Activated T-cell treated with anti-CD3 and anti-CD28 coated beads, Interleukin-2, amount 50 U/mL, for 72 hours (primary cell): ENCODE measurements at places on chromosomes 3 and 15. TPM values are rescaled to one million over a fixed set of nuclear protein-coding genes. Genes with fewer than 3 reads are reported as not detected.

GRCh38 chr3:194727435-194728128 lies 41.9 kb downstream of the FAM43A start:
- no peaks in the 10 kb centered on the region for H3K4me1 ChIP-seq
- peaks cover 6% of the 10 kb centered on the region for H3K27me3 ChIP-seq
- no peaks in the 10 kb centered on the region for H3K36me3 ChIP-seq
- DNase-seq: no peak

The INSYN1 gene
- not detected for total RNA-seq

The ISLR2 gene
- 0.62 TPM for total RNA-seq

DNA sequence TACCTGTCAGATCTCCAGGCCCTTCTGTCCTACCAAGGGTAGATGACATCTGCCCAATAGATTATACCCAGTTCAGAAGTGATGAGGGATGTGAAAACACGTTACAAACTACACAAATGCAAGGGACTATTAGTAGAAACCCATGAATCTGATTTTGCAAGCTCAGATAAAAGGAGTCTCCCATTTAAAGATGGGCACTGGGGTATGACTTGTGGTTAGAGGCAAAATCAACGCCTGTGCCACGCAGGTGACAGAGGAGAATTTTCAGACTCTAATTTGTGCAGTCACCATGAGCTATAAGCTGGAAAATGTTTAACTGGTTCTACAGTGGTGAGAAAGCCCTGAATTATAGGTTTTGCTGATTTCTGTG lies 184.4 kb upstream of the LPP start:
- H3K4me3 ChIP-seq: no peak overlapping the region
- DNase-seq: no peak
- H3K36me3 ChIP-seq: no peaks in the 10 kb centered on the region
- peaks cover 27% of the 10 kb centered on the region for H3K27me3 ChIP-seq
- peaks cover 32% of the 10 kb centered on the region for H3K4me1 ChIP-seq

DNA sequence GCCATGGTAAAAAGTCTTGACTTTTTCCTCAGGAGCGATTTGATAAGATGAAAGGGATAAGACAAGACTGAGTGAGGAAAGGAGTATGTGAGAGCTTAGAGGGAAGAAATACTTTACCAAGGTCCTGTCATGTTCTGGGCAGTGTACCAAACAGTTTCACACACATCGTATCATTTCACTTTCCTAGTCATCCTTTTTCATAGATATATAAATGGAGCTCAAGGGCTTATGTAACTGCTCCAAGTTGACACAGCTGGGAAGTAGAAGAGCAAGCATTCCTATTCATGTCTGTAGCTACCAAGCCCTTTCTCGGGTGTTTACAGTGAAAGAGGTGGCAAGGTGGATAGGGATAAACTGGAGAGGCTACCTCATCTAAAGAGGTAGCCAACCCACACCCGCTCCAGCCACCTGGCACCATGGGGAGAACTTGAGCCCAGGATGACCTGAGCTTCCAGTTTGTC lies 57.4 kb downstream of the MRPS25 start:
- peaks cover 14% of the 10 kb centered on the region for H3K36me3 ChIP-seq
- DNase-seq: no peak
- H3K27ac ChIP-seq: peak overlapping the region; percentile 33
- H3K27me3 ChIP-seq: no peaks in the 10 kb centered on the region
- H3K4me3 ChIP-seq: no peak overlapping the region
- H3K4me1 ChIP-seq: peaks cover 21% of the 10 kb centered on the region

DNA sequence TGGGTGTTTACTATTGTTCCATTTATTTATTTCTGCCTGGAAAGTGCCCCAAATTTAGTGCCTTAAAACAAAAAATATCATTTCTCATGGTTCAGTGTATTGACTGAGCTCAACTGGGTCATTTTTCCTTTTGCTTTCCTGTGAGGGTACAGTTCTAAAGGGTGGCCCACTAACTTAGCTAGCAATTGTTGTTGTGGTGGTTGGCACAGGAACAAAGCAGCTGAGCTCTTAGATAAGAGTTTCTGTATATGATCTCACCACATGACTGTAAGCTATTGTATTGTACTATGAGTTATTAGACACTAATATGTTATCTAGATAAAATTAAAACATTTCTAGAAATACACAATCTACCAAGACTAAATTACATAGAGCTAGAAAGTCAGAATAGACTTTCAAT lies 1283.7 kb downstream of the OTOL1 start:
- no peaks in the 10 kb centered on the region for H3K4me1 ChIP-seq
- H3K36me3 ChIP-seq: no peaks in the 10 kb centered on the region
- DNase-seq: no peak
- no peak overlapping the region for H3K4me3 ChIP-seq

The UROC1 gene
- not detected for total RNA-seq

GRCh38 chr3:134149286-134149685 lies 101.4 kb downstream of the RYK start:
- no peak overlapping the region for H3K4me3 ChIP-seq
- no peaks in the 10 kb centered on the region for H3K4me1 ChIP-seq
- no peaks in the 10 kb centered on the region for H3K27me3 ChIP-seq
- peaks cover 3% of the 10 kb centered on the region for H3K36me3 ChIP-seq
- no peak overlapping the region for H3K27ac ChIP-seq
- no peak for DNase-seq

The LXN gene
- 5.7 TPM for total RNA-seq

The CDC25A gene
- 31.6 TPM for total RNA-seq

DNA sequence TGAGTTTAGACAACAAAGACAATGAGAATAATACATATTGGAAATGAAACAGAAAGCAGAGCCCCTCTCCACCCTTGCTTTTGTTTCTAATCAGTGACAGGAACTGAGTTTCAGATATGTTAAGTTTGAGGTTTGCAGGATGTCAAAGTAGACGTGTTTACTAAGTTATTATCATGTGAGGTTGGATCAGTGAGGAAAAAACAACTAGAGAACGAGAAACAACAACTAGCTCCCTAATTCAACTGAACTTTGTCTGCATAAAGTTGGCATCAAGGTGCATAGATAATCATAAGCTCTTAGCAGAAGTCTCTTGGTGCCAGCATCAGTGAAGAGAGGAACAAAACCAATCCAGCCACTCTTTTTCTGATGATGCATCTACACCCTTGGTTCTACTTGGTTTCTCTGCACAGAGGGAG lies 491.1 kb upstream of the NR2F2 start:
- H3K27me3 ChIP-seq: no peaks in the 10 kb centered on the region
- peaks cover 33% of the 10 kb centered on the region for H3K4me1 ChIP-seq
- H3K4me3 ChIP-seq: peak overlapping the region; percentile 3
- peak overlapping the region; percentile 5 for H3K27ac ChIP-seq
- no peak for DNase-seq

GRCh38 chr3:112350018-112350810 lies 17.3 kb downstream of the CD200 start:
- H3K4me3 ChIP-seq: peak overlapping the region; percentile 13
- H3K36me3 ChIP-seq: peaks cover 9% of the 10 kb centered on the region
- peaks cover 58% of the 10 kb centered on the region for H3K4me1 ChIP-seq
- DNase-seq: no peak
- H3K27ac ChIP-seq: peak overlapping the region; percentile 64
